ENCODE measurements at places on chromosomes 3 and 15. TPM values are rescaled to one million over a fixed set of nuclear protein-coding genes. Genes with fewer than 3 reads are reported as not detected.

SCAANT1 gene
- total RNA-seq, result not detected

PPP1R14D gene
- not detected for total RNA-seq

PP2D1 gene
- total RNA-seq, result not detected

CFAP20DC gene
- 1.0 TPM for total RNA-seq

VIPR1 gene
- total RNA-seq, result 0.99 TPM

MTMR10 gene
- total RNA-seq, result 22.3 TPM

HCN4 gene
- total RNA-seq, result 0.78 TPM

ARNT2 gene
- total RNA-seq, result 5.3 TPM

GLDN gene
- 5.6 TPM for total RNA-seq

NDUFB4 gene
- 60.7 TPM for total RNA-seq

AMT gene
- 27.7 TPM for total RNA-seq

SIDT1 gene
- 8.8 TPM for total RNA-seq

GRCh38 chr3:196992461-196993065 lies 23.9 kb upstream of the PIGZ start:
- DNase-seq, result no peak

DNA sequence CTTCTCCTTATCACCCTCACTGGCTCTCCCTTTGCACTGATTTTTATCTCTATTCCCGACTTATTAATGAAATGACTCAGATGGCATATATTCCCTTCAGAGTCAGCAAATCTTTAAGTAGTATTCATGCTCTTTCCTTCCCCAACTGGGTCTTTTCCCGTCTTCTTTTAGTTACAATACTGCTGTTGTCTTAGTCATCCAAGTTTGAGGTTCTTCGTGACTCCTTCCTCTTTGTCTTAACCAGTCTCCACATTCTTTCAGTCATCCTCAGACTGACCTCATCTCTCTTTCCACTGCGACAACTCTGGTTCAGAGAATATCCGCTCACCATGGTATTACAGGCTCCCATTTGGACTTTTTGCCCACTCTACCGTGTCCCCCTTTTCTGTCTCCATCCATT lies 12.4 kb downstream of the WDR5B start:
- no peak for DNase-seq

DNA sequence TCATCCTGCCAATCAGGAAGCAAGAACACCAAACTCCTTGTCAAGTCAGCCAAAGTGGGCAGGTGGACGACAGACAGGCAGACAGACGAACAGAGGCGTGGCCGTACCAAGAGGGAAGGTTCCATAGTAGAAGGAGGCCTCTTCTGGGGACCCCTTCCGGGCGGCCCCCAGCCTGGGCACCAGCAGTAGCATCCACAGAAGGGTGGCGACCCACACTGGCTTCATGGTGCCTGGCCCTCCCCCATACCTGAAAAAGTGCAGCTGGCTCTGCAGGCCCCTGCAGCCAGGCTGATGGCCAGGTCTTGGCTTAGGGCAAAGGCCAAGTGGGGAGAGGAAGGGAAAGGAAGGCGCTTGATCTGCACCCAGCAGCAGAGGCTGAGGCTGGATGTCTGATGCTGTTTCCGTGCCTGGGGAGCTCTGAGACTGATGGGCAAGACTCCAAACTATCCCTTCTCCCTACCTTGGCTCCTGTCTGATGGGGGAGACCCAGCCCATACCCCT lies 607 bp downstream of the LCTL start:
- DNase-seq, result no peak

GRCh38 chr3:134614955-134615354 lies 35.9 kb downstream of the KY start:
- no peak for DNase-seq

DNA sequence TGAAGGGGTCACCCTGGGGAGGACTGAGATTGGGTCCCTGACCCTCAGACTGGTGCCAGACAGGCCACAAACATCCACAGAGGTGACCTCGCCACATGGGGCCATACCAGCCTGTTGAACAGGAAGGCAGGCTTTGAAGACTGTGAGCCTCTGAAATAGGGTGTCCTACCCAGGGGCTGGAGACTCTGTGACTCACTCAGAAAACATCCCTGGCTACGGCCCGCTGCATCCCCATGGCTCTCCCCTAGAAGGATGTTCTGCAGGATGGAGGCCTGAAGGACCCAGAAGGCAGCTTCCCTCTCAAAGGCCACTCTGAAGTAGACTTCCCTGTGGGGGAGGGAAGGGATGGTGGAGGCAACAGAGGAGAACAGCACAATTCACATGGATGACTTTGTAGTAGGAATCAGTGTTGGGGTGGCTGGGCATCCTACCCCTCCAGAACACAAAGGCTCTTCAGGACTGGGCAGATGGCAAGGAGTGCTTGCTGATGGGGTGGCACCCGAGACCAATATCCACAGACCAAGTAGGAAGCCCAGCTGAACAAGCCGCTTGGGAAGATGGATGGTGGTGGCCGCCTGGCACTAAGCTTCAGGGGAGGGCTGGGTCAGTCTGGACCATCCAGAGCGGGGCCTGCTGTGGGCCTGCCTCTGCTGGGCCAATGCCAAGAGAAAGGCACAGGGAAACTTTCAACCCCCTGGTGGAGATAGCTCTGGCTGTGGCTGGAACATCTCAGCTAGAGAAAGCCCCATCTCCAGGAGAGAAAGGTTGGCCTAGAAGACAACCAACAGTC lies 37.6 kb upstream of the DUSP7 start:
- no peak for DNase-seq

- no peak for DNase-seq
Measured at GRCh38 chr3:126399351-126399735, 4.6 kb downstream of the CFAP100 start.

DNA sequence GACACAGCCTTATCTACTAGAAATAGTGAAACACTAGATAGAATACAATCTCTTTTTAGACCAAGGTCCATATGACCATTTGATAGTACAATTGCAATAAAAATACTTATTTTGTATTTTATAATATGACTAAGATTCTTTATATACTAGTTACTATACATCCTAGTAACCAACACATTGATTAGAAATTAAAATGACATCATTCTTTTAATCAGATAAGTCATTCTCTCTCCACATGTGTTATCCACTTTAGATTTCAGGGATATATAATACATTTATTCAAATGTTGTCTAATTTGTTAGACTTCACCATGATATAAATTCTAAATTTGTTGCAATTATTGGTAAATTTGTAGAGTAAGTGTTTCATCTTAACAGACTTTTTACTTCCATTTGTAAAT lies 276.2 kb upstream of the DPH6 start:
- no peak for DNase-seq

DNA sequence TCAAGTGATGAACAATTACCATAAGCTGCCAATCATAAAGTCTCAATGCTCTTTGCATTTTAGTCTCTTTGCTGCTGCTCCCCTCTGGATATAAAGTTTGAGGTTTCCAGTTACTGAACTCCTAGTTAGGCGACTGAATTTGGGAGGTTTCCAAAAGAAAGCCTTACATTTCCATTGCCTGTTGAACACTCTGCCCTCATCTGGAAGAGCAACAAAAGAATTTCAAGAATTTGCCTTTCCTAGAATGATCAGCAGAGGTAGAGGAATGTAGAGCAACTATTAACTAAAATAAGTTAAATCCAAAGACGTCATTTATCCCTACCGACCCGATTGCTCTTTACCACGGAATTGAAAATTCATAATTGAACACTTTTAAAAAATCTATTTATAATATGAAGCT lies 53.4 kb upstream of the PRICKLE2 start:
- no peak for DNase-seq

- DNase-seq, result peak; percentile 19
Measured at GRCh38 chr3:153373606-153374005, 211.6 kb downstream of the RAP2B start.

DNA sequence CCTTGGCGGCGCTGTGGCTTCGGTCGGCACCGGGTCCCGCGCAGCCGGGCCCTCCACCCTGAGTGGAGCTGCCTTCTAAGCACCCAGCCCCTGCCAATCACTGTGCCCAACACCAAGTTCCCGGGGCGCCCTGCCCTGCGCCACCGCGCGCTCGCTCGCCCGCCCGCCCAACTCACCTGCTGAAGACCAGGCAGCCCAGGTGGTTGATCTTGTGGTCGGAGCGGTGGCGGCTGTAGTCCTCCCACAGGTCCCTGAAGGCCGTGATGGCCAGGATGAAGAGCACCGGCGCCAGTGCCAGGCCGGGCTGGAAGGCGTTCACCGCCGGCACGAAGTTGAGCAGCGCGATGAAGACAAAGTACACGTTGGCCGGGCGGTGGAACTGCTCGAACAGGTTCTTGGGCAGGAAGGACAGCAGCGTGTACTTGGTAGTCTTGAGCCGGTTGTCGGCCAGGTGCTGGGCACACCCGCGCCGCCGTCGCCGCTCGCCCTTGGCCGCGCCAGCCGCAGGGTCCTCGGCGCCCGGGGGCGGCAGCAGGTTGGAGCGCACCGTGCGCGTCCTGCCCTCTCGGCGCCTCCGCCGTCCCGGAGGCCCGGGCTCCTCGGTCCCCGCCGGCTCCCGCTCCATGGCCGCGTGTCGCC lies 536 bp downstream of the ATP10A start:
- no peak for DNase-seq

GRCh38 chr3:138284957-138285477 lies 44.6 kb downstream of the NME9 start:
- DNase-seq, result no peak

- DNase-seq, result peak; percentile 23
Measured at GRCh38 chr15:41259546-41260189, 28.6 kb downstream of the CHP1 start.

DNA sequence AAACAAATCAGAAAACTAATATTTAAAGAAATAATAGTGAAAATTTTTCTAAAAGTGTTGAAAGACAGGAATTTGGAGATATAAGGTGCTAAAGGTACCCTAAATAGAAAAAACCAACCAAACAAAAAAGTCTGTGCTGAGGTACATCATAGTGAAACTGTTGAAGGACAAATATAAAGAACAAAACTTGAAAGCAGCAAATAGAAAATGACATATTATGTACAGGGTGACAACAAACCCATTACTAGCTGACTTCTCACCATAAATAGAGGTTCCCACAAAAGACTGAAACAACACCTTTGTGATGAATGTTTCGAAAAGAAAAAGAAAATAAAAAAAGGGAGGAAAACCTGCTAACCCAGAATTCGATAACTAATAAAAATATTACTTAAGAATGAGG lies 502.5 kb upstream of the NECTIN3 start:
- no peak for DNase-seq

GRCh38 chr3:50428007-50428633 lies 68.8 kb upstream of the TMEM115 start:
- DNase-seq, result no peak

DNA sequence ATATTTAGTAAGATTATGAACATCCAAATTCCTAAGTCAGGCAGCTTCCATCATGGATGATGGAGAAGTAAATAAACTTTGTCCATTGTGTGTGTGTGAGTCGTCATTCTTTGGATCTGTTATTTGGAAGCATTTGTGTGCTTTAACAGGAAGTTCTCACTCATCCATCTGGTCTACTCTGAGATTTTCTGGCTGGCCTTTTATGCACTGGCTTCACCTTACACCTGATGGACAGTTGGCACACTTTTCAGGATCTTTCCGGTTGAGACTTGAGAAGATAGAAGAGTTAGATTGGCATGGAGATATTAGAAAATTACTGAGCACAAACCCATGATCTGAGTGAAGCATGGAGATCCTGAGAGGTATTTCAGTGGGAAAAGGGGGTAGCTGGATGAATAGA lies 12.6 kb downstream of the SYNPR start:
- DNase-seq, result no peak

DNA sequence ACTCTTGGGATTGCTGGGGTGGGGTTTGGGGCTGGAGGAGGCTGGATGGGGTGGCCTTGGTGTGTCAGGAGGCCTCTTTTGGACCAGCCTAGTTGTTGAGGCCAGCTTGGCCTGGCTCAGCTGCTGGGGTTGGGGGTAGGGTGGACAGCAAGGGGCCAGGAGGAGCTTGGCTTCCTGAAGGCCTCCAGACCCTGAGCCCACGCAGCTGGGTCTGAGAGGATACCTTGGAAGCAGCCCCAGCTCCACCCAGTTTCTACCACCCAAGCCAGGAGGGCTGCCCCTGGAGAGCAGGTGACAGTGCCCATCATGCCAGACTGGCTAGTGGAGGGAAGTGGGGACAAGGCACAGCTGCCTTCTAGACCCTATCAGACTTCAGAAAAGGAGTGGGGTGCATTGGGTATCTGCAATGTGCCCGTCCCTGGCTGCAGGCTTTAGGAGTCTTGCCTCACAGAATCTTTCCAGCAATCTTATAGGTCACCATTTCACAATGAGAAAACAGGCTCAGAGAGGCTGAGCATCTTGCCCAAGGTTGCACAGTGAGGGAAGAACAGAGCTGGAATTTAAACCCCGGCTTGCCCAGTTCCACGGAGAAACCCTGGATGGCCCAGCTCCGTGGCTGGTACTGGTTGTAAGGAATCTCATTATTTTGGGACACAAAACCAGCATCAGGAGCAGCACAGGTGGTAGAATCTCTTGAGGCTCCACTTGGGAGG lies 83.0 kb downstream of the LINGO1 start:
- no peak for DNase-seq

DNA sequence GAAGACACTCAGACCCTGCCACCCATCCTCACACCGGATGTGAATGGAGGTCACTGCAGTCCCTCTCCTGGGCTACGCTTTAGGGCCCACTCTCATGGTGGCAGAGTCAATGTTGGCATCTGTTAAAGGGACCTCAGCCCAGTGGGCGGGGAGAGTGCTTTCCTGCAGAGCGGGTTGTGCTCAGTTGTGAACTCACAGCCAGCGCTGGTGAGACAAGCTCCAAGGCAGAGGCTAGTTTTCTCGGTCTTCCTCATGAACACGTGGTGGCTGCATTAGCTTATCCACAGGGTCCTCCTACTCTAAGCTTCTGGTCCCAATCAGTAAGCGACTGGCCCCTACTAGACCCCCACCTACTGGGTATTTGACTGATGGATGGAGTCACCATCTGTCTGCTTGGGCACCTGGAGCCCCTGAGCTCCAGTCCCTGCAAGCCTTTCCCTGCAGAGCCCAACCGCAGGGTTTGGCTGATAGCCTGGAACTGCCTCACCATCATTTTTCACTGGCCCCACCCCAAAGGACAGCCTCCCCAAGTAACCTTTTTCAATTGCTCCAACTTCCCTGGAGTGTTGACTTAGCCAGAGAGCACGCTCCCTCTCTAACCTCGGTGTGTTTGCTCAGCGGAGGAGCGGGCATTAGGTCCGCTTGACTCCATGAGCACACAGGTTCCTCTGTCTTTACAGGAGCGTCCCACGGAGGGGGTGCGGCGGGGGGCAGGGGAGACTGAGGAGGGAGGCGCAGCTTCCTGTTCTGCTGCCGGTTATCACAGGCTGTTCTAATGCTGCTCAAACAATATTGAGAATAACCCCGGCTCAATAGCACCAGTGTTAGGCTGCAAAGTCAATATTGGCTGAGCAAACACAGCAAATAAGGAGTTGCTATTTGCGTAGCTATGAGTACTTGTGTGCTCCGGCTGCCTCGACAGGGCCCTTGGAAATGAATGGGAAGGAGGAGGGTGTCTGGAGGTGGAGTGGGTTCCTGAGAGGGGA lies 141.7 kb downstream of the RPLP1 start:
- peak; percentile 93 for DNase-seq

Data from body of pancreas (tissue), 4 donors.